NCI-H1436 treated with DMSO at 0.1 percent for 48 hours (cell line): ENCODE measurements at places on chromosomes 3 and 15.

GRCh38 chr3:89713196-89713595 lies 605.8 kb downstream of the EPHA3 start:
- no peak for DNase-seq

DNA sequence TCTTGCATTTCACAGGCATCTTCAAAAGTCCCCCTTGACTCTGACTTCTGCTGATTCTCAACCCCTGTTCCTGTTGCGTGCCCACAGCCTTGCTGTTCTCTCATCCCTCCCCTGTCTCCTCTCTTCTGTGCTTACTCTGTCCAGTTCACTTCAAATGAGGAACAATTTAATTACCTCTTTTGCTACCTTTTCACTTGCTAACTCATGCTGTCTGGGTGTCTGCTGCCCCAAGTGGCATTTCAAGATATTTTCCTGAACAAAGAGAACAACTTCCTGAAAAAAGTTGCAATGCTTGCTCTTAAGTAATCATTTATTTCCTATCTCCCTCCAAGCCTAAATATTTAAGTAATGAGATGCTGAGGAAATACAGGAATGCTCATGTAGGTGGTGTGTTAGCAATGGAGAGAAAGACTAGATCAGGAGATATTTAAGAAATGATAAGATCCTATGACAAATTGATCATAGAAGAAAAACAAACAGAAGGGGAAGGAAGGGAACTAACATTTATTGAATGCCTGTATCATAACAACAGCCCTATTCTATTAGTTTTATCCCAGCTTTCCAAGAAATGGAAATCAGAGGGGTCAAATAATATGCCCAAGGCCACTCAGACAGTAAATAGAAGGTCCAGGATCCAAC lies 42.2 kb downstream of the SV2B start:
- no peak for DNase-seq

- DNase-seq: no peak
These were observed 421.3 kb downstream of the FOXP1 start for GRCh38 chr3:71162221-71162620.

GRCh38 chr3:168883145-168883544 lies 780.4 kb downstream of the MECOM start:
- no peak for DNase-seq

GRCh38 chr3:197188963-197189362 lies 109.4 kb downstream of the DLG1 start:
- no peak for DNase-seq

GRCh38 chr15:46126581-46126980 lies 491.8 kb downstream of the SQOR start:
- DNase-seq: no peak

- peak; percentile 42 for DNase-seq
These were observed 14.4 kb downstream of the ATP13A3 start for GRCh38 chr3:194472290-194472920.

DNA sequence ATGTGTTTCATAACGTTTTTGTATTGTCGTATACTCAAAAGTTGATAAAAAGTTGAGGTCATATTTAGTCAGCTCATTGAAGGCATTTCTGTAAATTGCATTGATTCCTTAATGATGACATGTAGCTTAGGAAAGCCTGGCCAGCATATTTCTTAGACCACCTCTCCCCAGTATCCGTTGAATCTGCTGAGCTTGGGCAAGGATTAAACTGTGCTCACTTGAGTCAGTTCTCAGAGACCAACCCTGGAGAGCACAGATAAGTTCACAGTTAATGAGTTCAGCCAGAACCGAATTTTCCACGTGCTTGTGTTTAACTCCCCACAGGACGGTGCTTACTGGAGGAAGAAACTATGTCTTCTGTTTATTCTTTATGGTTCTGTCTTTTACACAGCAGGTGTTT lies 132.7 kb downstream of the SLC25A26 start:
- DNase-seq: no peak

DNA sequence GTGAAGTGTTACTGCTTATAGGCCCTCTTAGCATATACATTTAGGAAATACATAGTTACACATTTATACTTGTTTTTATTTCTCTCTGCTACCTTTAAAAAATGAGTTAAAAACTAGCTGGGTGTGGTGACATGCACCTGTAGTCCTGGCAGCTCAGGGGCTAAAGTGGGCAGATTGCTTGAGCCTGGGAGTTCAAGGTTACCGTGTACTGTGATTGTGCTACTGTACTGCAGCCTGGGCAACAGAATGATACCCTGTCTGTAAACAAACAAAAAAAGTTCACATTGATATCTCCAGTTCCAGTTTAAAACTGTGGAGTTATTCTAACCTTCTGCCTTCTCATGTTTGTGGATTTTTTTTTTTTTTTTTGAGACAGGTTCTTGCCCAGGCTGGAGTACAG lies 12.1 kb downstream of the PDCD6IP start:
- DNase-seq: no peak

DNA sequence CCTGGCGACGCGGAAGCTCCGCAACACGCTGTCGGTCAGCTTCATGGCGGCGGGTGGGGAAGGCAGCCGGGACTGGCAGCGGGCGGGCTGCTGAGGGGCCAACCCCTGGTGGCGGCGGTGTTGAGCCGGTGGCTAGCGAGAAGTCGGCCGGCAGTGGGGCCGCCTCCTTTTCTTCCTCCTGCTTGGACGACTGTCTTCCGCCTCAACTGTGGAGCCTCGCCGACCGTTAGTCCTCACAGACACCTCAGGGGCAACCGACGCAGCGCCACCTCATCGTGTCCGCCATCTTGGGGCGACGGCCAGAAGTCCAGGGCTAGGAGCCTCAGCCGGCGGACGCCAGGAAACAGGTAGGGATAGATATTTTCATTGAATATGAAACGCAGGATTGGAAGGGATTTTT lies 875.1 kb downstream of the NSUN3 start:
- DNase-seq: no peak

DNA sequence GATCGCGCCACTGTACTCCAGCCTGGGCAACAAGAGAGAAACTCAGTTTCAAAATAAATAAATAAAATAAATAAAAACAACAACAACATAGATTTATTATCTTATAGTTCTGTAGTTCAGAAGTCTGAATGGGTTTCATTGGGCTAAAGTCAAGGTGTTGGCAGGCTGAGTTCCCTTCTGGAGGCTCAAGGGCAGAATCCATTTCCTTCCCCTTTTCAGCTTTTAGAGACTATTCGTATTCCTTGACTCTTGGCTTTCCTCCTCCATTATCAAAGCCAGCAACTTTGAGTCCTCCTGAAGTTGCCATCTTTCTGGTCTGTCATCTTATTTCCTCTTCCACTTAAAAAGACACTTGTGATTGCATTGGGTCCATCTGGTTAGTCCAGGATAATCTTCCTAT lies 12.1 kb downstream of the BLM start:
- DNase-seq: no peak

DNA sequence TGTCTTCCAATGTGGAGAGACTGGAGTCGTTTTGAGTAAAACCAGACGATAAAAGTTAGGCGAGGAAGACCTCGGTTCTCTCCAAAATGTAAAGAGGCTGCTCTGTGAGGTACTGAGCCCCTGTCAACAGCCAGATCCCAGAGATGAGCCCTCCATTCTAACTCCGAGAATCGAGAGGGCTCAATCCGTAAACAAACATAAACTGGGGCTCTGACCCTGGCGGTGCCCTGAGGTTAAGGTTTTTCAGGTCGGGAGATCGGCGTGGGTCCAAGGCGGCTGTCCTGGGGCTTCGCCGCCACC lies 417 bp downstream of the TBCCD1 start:
- DNase-seq: no peak

GRCh38 chr3:89373434-89373833 lies 266.0 kb downstream of the EPHA3 start:
- DNase-seq: no peak

DNA sequence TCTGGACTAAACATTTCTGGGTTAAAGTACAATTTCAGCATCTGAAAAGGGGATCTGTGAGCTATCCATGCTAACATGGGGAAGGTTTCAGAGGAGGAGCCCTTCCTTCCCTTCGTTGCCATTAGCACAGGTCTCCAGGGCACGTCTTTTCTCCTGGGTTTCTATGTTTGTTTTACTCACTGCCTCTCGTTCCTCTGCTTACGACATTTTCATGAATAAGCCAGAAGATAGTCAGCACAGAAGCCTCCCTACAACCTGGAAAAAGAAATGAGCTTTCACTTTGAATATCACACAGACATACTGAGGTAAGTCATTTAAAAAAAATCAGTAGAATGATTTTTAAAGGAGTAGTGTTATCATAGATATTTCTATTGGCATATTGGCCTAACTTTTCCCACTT lies 117.2 kb upstream of the KCNMB2 start:
- peak; percentile 56 for DNase-seq

GRCh38 chr3:4543110-4543509 lies 50.0 kb downstream of the ITPR1 start:
- no peak for DNase-seq

DNA sequence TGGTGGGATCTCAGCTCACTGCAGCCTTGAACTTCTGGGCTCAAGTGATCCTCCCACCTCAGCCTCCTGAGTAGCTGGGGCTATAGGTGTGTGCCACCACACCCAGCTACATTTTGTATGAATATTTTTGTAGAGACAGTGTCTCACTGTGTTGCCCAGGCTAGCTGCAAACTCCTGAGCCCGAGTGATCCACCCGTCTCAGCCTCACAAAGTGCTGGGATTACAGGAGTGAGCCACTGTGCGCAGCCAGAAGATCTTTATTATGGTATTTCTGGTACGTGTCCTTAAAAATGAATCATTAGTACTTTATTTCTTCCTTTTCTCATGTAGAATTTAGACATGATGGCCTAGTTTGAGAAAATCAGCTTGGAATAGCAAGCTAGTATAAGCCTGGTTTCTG lies 153.3 kb downstream of the BCHE start:
- DNase-seq: no peak

- no peak for DNase-seq
These were observed 10.6 kb upstream of the SPRED1 start for GRCh38 chr15:38242055-38242454.

- DNase-seq: no peak
These were observed 117.0 kb downstream of the P3H2 start for GRCh38 chr3:190003681-190004123.

DNA sequence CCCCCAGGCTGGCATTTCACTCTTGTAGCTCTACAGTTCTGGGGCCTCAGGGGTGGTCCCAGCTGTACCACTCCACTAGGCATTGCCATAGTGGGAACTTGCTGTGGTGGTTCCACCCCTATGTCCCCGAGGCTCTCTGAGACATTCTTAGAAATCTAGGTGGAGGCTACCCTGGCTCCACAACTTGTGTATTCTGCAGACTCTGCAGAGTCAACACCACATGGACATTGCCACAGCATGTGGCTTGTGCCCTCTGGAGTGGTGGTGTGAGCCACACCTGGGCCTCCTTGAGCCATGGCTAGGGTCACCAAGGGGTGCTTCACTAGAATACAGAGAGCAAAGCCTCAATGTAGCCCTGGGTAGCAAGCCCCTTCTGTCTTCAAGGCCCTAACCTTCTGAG lies 54.4 kb upstream of the STRIT1 start:
- no peak for DNase-seq

GRCh38 chr3:133767607-133768006 lies 21.4 kb downstream of the TF start:
- DNase-seq: no peak

- no peak for DNase-seq
These were observed 1.5 kb downstream of the IGF2BP2 start for GRCh38 chr3:185823078-185824044.

DNA sequence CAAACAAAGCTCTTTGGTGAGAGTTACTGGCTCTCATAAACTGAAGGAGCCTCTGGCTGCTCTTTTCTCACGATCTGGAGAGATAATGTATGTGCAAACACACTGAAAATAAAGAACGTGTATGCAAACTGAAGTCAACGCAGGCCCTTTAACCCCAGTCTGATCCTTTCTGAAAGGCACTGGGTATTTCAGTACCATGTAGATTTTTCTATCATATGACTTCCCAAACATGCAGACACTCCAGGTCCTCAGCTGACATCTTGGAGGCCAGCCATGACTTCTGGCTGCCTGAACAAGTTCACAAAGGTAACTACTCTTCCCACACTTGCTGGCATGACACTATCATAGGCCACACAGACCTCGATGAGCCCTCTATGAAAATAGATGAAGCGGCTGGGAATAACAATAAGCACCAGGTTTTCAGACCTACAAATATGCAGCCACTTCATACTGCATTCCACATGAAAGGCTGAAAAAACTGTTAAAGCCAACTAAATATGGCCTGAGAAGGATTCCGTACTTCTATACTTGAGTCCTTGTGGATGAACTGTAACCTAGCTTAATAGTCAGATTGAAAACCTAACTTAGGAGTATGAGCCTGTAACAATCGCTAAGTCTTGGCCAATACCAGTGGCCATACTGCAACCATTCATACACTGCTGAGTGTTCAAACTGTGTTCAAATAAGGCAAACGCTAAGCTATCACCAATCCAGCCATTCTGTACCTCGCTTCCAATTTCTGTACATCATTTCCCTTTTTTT lies 121.3 kb downstream of the THRB start:
- no peak for DNase-seq

- DNase-seq: no peak
These were observed 54.1 kb downstream of the LEO1 start for GRCh38 chr15:51917493-51917892.

- no peak for DNase-seq
These were observed 15.7 kb downstream of the ACAN start for GRCh38 chr15:88818920-88819319.

GRCh38 chr15:40100123-40100946 lies 8.3 kb downstream of the BMF start:
- DNase-seq: no peak

DNA sequence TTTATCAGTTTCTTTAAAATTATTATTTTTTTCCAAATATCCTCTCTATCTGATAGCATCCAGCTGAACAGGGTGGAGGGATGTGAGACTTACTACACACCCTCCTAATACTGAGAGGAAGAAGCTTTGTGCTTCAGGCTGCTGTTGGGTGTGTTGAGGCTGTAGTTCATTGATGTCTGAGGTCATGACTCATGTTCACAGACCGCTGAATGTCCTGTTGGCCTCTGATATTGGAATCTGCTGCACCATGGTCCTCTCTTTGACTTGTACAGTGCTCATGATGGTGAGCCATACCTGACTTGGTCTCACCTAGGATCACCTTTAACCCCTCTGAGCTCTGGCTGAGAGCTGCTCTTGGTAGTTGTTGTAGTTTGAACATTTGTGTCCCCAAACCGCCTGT lies 302.9 kb downstream of the SATB1 start:
- DNase-seq: no peak

DNA sequence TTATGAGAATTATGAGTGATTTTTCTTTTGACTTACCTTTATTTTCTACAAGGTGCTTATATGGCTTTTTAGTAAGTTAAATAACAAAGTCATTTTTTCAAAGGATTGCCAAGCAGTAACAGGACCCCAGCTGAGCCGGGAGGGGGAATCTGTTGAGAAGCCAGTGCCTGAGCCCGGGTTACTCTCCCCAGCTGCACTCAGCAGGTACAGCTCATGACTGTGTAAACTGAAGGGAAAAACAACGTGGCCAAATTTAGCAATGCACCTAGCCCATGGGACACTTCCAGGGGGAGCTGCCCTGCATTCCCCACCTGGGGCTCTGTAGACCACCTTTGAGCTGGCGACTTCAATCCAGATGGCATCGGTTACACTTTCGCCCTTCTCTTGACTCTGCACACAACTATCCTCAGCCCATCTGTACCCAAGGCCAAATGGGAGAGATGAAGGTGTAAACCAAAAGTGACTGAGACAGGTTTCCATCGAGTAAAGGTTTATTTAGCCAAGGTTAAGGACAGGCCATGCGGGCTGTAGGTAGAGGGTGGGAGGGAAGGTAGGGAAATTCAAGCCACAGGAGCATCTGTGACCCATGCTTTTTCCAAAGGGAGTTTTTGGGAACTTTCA lies 18.2 kb upstream of the HCN4 start:
- no peak for DNase-seq

GRCh38 chr15:62050115-62050514 lies 10.1 kb downstream of the VPS13C start:
- DNase-seq: no peak

- DNase-seq: no peak
These were observed 33.2 kb downstream of the ARNT2 start for GRCh38 chr15:80437334-80437891.
